ENCODE measurements at places on chromosomes 5 and 9. TPM values are rescaled to one million over a fixed set of nuclear protein-coding genes. Genes with fewer than 3 reads are reported as not detected.

- DNase-seq = no peak
These were observed 75.6 kb upstream of the RNU6ATAC start for GRCh38 chr9:134239939-134240338.

BTNL9 gene
- not detected for total RNA-seq

TAF11L5 gene
- not detected for total RNA-seq

DNA sequence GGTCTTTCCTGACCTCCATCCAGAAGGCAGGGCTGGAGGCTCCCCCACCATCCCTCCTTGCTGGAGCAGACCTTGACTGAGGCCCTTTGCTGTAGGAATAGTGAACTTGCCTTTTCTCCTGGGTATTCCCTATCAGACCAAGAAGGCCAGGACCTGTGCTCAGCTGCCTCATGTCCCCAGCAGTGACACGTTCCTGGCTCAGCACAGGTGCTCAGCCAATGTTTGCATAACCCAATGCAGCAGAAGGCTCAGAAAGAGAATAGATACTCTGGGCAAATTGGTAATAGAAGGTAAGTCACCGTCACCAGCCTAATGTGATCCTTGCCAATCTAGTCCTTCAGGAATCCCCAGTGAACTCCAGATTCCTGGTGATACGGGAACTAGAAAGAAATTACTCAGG is 96.4 kb downstream of the ACTL7B start:
- no peak for DNase-seq
